ENCODE measurements at places on chromosomes 11 and 22. TPM values are rescaled to one million over a fixed set of nuclear protein-coding genes. Genes with fewer than 3 reads are reported as not detected.

- no peak overlapping the region for H3K27ac ChIP-seq
- H3K4me3 ChIP-seq: no peak overlapping the region
- H3K4me1 ChIP-seq: no peaks in the 10 kb centered on the region
- no peak for DNase-seq
- no peaks in the 10 kb centered on the region for H3K36me3 ChIP-seq
- H3K27me3 ChIP-seq: peaks cover 95% of the 10 kb centered on the region
These were observed 205.5 kb downstream of the GRIK4 start for GRCh38 chr11:120717042-120717441.

GRCh38 chr22:23833017-23833751 lies 5.6 kb downstream of the DERL3 start:
- no peaks in the 10 kb centered on the region for H3K4me1 ChIP-seq
- H3K27me3 ChIP-seq: no peaks in the 10 kb centered on the region
- H3K27ac ChIP-seq: no peak overlapping the region
- no peak overlapping the region for H3K4me3 ChIP-seq
- no peak for DNase-seq

DNA sequence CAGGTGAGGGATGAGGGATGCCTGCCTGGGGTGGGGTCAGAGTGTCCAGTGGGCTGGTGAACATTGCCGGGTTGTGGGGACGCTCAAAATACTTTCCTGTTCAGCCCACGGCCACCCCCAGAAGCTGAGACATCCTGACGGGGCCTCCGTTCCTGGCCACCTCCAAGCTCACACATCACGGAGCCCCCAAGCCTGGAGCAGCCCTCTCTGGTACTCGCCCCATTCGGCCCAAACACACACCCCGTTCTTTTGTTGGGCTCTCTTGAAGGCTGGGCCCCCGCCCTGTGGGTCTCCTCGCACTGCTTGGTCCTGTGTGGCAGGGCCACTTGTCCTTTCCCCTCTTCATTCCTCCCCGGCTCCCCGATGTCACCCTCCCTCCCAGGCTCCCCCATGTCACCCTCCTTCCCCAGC lies 442.6 kb downstream of the TBC1D22A start:
- H3K27me3 ChIP-seq: peaks cover 88% of the 10 kb centered on the region
- DNase-seq: no peak
- no peaks in the 10 kb centered on the region for H3K36me3 ChIP-seq
- no peaks in the 10 kb centered on the region for H3K4me1 ChIP-seq
- H3K27ac ChIP-seq: no peak overlapping the region
- no peak overlapping the region for H3K4me3 ChIP-seq

Gene KCNJ1
- total RNA-seq: not detected

Gene TRIM29
- total RNA-seq: 208 TPM
